T-helper 17 cell (primary cell): ENCODE measurements at places on chromosomes 1 and 21.

GRCh38 chr1:175163702-175164101 is 28.9 kb downstream of the KIAA0040 start:
- no peak for DNase-seq

- DNase-seq, result no peak
These were observed 17.3 kb upstream of the FMN2 start for GRCh38 chr1:240074422-240074821.

DNA sequence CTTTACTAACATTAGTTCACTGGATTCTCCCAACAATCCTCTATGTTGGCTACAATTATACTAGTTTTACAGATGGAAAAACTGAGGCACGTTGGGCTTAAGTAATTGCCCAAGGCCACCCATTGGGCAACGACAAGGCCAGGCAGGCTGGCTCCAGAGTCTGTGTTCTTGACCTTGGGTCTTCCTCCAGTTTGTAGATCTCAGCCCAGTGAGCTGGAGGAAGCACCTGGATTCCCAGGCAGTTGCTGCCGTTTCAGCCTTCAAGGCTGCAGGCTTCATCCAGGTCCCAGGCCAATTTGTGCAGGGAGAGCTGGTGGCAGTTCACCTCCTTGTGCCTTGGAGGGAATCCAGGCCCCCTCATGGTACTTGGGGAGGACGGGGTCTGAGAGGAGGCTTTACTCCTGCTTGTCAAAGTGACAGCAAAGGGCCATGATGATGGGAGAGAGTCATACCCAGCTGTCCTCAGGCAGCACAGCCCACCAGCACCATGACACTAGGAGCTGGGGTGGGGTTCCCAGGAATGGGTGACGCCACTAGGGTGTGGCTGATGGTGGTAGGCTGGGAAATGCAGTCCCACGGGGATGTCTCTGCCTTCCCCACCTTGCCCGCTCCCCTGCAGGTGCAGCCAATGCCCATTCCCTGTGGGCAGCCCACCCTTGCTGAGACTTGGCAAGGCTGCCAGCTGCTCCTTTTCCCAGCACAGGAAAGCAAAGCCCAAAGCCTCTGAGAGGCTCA is 27.1 kb downstream of the PKP1 start:
- DNase-seq, result no peak

DNA sequence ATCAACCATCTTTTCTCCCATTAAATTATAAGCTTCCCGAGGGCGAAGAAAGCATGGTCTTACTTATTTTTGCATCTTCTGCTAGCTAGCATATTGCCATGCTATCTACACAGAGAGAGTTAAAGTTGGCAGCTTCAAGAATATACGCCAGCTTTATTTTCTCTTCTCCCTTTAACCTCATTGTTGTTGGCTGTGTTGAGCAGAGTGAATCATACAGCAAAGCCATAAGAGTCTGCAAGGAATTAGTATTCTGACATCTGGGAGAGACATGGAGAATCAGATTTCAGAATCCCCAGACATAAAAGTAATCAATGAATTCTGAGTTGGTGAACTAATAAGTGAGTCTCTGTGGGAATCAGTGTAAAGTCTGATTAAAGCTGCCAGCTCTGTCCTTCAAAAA is 649.6 kb upstream of the PTBP2 start:
- no peak for DNase-seq

- DNase-seq, result no peak
These were observed 6.1 kb upstream of the SELE start for GRCh38 chr1:169739980-169740379.

GRCh38 chr1:8382051-8382505 is 64.2 kb downstream of the SLC45A1 start:
- no peak for DNase-seq
